Left hindlimb (tissue), 1 donor: ENCODE measurements at places on chromosomes 5 and 9.
A peak's percentile ranks its signal among the peaks of the same experiment; 100 is the strongest.

- no peak for DNase-seq
These were observed 445.2 kb downstream of the ELAVL2 start for GRCh38 chr9:23380821-23381220.

- no peak for DNase-seq
These were observed 551.3 kb downstream of the PDE4D start for GRCh38 chr5:59342181-59342580.

DNA sequence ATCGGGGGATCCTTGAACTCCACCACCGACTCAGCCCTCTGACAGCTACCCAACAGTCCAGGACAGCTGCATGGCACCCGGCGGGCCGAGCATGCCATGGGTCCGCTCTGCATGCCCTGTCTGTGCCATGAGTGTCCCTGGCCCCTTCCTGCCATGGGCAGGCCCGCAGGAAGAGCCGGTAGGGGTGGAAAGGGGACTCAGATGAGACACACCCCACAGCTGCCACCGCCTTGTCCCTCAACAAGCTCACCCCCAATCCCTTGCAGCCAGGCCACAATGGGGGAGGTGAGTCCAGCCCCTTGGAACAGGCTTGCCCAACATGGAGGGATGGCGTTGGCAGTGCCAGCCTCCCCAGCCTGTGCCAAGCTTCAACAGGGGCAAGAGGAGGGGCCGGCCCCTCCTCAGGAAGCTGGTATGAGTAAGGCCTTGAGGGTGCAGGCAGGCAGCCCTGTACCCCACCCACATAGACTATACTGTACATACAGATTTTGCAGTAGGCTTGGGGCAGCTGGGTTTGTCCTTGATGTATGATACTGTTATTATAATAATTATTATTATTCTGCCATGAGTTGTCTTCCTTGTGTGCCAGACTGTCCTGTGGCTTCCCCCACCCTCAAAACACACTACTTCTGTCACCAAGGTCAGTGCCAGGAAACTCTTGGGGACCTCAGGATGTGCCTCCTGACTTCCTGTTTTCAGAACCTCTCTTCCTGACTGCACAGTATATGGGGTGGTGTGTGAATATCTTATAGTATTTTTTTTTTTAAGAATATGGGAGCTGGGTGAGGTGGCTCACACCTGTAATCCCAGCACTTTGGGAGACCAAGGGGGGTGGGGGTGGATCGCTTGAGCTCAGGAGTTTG is 12.0 kb upstream of the SLC34A1 start:
- DNase-seq, result no peak

DNA sequence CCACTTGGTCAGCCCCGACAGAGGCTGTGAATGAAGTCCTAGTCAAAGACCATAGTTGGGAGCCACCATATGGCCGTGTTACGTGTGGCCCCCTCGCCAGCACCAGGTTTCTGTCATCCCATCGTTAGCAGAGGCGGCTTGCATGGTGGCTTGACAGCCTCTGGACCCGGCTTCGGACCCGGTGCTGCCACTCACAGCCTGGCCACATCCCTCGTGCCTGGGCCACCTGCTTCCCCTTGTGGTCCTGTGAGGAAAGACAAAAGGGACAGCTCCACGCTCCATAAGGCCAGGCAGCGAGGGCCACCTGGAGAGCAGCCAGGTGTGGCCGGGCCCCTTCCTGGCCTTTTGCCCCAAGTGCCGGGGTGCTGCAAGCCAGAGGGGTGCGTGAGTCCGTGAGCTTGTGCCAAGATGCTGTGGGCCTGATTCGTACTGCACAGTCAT is 6.2 kb downstream of the NKD2 start:
- DNase-seq, result no peak

DNA sequence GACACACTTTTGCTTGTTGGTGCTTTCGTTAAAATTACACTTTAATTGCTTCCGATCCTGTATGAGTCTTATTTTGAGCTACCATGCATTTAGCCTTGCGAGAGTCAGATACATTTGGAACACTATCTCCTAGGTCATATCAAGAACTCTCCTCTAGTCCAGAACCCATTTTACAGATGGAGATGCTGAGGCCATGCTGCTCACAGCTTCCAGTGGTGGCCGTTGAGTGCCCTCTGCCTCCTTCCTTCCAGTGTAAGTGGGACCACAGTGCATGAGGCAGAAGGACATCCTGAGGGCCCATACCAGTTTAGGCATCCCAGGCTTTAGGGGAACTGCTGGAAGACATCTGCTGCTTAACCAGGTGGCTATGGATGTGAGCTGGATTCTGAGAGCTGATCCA is 6.9 kb downstream of the CCNI2 start:
- no peak for DNase-seq

DNA sequence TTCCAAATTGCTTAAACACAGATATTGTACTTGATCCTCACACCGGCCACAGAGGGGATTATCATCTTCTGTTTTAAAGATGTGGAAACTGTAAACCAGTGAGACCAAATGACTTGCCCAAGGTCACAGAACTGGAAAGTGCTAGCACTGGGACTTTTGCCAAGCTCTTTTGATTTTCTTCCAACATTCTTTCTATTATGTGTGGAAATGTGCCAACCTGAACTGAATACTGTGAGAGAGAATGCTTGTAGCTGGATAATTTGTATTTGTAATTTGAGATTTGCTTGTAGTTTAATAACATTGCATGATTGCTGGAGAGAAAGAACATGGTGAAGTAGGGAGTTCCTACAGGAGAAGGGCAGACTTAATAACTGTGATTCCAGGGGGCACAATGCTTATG is 977.9 kb upstream of the NUDT12 start:
- DNase-seq, result peak; percentile 38

DNA sequence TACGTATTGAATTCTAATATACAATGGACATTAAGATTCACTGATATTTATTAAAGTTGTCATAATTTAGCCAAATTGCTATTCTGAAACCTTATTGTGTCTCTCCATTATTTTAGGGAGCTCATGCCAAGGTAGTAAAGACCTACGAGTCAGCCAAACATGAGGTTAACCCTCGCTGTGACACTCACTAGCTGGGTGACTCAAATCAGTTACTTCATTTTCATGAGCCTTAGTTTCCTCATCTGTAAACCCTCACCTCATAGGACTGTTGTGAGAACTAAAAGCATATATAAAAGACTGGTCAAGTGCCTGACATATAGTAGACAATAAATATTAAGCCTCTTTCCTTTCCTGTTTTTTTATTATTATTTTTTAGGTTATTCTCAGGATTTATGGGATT is 44.0 kb upstream of the PCA3 start:
- DNase-seq, result no peak

- DNase-seq, result peak; percentile 60
These were observed 42.3 kb downstream of the MACROH2A1 start for GRCh38 chr5:135356522-135357318.

- DNase-seq, result no peak
These were observed 40.1 kb upstream of the RNF180 start for GRCh38 chr5:64125521-64125920.

DNA sequence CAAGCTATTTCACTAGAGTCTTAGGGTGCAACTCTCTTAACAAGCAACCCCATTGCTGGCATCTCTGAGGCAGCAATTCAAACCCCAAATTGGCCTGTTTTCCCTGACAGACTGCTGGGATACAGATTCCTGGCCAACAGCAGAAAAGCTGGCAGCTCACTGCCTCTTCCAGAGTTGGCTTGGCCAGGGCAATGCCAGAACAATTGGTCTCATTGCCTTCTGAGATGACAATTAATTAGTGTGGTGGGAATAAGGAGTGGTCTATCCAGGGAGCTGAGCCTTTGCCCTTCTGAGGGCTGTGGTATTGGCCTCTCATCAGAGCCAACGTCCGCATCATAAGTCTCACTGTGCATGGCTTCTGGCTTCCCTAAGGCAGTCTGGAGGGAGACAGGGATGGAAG is 183.2 kb downstream of the GNAQ start:
- DNase-seq, result no peak

- no peak for DNase-seq
These were observed 472.1 kb downstream of the CTNND2 start for GRCh38 chr5:11432116-11432515.

DNA sequence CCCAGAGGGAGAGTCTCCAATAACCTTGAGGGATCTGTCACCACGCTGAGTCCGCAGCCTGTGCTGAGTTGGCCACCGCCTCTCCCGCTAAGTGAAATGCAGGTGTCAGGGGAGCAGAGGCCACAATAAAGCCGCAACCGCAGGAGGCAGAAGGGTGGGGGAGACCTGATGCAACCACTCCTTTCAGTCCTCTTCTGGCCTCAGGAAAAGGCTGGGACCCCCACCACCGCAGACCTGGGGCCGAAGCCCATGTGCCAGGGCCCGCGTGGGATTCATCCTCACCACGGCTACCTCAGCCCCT is 576 bp downstream of the MAP1B start:
- no peak for DNase-seq

DNA sequence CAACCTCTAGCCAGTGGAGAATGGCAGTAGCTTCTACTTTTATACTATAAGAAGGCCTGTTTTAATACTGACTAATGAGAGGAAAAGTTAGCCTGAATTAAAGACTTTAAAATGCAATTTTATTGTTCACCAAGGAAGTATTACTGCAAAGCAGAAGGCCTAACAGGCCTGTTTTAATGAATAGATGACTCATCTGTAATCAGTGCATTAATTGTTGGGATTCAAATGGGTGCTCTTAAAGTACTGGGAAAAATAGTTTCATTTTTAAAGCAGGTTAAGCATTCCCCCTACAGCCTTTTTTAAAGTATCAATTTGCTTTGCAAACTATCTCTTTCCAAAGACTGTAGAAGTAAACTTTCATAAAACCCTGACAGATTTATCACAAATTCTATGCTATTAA is 147.7 kb downstream of the SIL1 start:
- DNase-seq, result no peak

GRCh38 chr9:94780516-94780950 is 54.0 kb downstream of the AOPEP start:
- DNase-seq, result no peak

DNA sequence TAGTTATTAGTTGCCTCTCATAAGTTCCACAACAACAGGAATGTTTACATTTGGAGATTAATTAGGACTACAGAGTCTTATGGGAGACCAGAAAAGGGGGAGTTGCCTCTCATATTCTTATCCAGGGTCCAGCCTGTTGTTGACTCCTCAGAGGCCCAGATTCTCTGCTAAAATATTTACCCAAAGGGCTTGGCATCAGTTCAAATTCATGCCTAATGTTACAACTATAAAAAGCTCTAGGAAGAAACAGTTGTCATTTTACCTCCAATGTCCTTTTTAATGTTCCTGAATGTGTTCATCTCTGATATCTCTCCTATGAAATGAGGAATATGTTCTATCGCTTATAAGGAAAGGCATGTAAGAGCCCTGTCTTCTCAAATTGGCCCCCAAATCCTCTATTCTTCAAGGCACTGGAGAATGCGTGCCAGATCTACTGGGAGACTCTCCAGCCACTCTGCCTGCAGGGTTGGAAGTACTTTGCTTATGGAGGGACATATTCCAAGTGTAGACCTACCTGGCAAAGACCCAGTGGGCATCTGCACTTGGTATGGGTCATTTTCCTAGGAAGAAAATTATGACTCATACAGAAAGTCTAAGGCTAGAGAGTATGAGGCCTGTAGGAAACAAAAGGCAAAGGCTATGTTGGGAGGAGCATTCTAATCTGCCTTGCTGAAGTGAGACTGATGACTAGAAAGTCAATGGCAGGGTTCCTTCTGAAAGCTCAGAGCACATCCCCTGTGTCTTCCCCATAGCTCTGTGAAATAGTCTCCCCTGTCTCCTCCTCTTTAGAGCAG is 192.6 kb downstream of the ESM1 start:
- DNase-seq, result no peak

DNA sequence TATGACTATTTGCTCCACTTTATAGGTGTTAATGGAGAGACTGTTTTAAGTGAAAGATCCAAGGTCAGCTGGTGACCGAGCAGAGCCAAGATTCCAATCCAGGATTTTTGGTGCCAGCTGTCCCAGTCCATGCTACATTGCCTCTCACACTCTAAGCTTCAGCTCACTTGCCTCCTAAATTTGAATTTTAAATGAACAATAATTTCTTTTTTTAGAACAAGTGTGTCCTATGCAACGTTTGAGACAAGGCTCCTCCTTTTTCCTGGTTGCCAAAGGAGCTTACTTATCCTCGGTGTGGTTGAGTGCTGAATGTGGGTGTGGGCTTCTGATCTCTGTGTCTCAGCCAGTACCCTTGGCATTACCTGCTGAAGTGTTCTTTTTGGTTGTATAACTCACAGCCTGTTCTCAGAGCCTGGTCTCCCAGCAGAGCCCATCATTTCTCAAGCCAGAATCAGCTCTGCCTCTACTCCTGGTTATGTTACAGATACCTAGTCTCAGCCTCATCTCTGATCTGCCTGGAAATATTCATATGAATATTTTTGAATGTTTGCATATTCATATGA is 4.0 kb upstream of the PRRC1 start:
- DNase-seq, result no peak

GRCh38 chr9:94950579-94951323 is 224.3 kb downstream of the AOPEP start:
- DNase-seq, result no peak

GRCh38 chr5:29412979-29413378 is 1780.5 kb upstream of the CDH6 start:
- no peak for DNase-seq

DNA sequence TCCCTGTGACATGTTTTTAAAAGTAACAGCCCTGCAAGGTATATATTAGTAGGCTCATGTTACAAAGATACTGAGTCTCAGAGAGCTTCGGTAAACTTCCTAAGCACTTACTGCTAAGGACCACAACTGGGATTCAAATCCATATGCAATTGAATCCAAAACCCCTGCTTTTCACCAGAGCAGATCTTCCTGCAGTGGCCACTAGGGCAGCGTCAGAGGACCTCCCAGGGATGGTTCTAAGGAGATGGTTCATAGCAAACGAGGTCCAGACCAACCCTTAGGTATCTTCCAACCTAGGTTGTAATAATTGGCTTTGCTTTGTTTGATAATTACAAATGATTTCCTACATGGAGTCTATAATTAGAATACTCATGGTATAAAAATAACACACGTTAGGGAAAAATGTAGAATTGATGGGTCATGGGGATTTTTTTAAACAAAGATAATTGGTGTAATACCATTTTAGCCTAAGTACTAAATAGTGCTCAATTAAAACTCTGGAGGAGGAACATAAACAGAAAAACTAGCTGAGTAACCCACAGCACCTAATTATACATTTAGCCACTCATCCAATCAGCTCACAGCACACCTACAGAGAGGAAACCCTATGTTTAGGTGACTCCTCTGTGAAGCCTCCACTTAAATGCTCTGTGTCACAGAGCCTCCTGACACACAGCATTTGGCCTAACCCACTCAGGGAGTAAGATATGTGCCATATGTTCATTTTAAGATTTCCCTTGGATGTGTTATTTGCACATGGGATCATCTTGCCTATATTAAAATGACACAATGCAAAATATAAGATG is 10.0 kb upstream of the CAST start:
- DNase-seq, result no peak

- no peak for DNase-seq
These were observed 217.3 kb upstream of the RASEF start for GRCh38 chr9:83280268-83280667.

GRCh38 chr5:388266-389196 is 54.4 kb upstream of the EXOC3 start:
- peak; percentile 24 for DNase-seq

DNA sequence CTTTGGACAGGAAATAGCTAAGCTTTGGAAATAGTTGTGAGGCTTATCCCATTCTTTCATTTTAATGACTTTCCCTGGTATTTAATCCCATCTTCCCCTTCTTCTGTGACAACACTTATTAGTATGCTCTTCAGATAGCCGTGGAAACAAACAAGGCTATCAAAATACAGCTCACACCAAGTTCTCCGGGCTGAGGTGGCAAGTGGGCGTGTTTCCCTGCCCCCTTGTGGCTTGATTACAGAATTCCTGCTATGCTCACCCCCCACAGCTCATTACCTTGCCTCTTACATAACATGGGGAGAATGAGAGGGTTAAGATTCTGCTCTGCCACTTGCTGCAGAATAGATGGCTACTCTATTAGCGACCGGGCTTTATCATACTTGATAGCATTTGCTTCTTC is 437.1 kb upstream of the TLE4 start:
- DNase-seq, result no peak
